ENCODE measurements at places on chromosomes 2 and 18. TPM values are rescaled to one million over a fixed set of nuclear protein-coding genes. Genes with fewer than 3 reads are reported as not detected.

CCDC121 gene
- 1.2 TPM for total RNA-seq

RAB6D gene
- not detected for total RNA-seq

SCN9A gene
- 1.8 TPM for total RNA-seq

- no peak for DNase-seq
Measured at GRCh38 chr2:29368659-29369040, 253.4 kb downstream of the CLIP4 start.

- DNase-seq = peak; percentile 21
Measured at GRCh38 chr2:200968162-200968561, 4.7 kb upstream of the ORC2 start.

DNA sequence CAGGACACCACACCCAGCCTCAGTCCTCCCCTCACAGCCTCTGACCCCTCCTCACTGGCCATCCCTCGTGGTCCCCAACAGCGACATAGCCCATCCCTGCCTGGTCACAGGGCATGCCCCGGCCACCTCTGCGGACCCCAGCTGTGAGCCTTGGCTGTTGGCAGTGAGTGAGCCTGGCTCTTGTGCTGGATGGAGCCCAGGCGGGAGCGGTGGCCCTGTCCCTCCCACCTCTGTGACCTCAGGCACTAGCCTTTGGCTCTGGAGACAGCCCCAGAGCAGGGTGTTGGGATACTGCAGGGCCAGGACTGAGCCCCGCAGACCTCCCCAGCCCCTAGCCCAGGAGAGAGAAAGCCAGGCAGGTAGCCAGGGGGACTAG lies 7.9 kb downstream of the DES start:
- no peak for DNase-seq

GRCh38 chr18:8514409-8514808 lies 94.8 kb upstream of the RAB12 start:
- no peak for DNase-seq

DNA sequence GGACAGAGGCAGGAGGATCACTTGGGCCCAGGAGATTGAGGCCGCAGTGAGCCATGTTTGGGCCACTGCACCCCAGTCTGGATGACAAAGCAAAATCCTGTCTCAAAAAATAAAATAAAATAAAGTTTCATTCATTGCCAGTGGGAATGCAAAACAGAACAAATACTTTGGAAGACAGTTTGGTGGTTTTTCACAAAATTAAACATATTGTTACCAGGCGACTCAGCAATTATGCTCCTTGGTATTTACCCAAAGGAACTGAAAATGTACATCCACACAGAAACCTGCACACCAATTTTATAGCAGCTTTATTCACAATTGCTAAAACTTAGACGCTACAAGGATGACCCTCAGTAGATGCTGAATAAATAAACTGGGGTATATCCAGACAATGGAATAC lies 35.8 kb downstream of the FOSL2 start:
- no peak for DNase-seq

DNA sequence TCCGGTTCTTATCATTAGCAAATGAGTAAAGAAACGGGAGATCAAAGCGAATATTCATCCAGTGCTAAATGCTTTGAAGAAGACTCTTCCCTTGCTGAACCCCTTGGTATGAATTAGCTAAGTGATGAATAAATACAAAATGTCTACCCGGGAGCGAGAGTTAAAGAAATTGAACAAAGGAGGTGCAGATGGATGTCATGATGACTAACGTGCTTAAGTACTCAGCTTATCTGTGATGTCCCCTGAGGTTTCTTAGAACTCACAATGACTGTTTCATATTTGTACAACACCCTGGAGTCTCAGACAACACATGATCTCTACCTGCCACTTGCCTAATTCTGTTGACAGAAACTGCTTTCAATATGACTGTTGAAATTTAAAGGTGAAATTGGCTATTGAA lies 148.5 kb downstream of the TMEM200C start:
- peak; percentile 25 for DNase-seq
